ENCODE measurements at places on chromosomes 1 and 21.

- no peak overlapping the region for H3K27ac ChIP-seq
- H3K4me3 ChIP-seq: no peak overlapping the region
- H3K27me3 ChIP-seq: no peaks in the 10 kb centered on the region
- H3K4me1 ChIP-seq: no peaks in the 10 kb centered on the region
- H3K36me3 ChIP-seq: peaks cover 59% of the 10 kb centered on the region
Observed at GRCh38 chr1:150352866-150353265, 11.1 kb upstream of the RPRD2 start.

DNA sequence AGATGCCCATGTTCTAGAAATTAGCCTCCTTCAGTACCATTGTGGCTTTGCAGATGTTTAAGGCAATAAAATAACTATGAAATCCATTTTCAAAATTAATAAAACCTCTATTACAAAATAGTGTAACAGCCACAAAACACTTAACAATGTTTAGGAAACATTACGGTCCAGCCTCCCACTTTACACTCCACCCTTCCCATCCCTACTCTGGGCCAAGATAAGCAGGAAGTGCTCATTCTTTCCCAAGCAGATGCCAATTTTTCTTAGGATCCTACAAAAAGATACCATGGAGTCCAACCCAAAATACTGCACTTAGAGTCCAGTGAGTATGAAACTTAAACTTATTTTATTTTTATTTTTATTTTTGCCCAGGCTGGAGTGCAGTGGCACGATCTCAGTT is 150.8 kb downstream of the NR5A2 start:
- peaks cover 7% of the 10 kb centered on the region for H3K4me1 ChIP-seq
- H3K27me3 ChIP-seq: no peaks in the 10 kb centered on the region
- no peaks in the 10 kb centered on the region for H3K36me3 ChIP-seq
- no peak for DNase-seq
- no peak overlapping the region for H3K27ac ChIP-seq
- no peak overlapping the region for H3K4me3 ChIP-seq

GRCh38 chr21:23394458-23394857 is 2212.8 kb downstream of the MRPL39 start:
- no peak for DNase-seq
- H3K27ac ChIP-seq: no peak overlapping the region
- no peaks in the 10 kb centered on the region for H3K27me3 ChIP-seq
- H3K4me3 ChIP-seq: no peak overlapping the region
- peaks cover 11% of the 10 kb centered on the region for H3K4me1 ChIP-seq

GRCh38 chr1:20590306-20590777 is 1.4 kb downstream of the CDA start:
- H3K4me1 ChIP-seq: peaks cover 11% of the 10 kb centered on the region
- H3K27ac ChIP-seq: no peak overlapping the region
- H3K27me3 ChIP-seq: no peaks in the 10 kb centered on the region
- DNase-seq: no peak
- no peaks in the 10 kb centered on the region for H3K36me3 ChIP-seq

- DNase-seq: peak; percentile 97
- peak overlapping the region; percentile 98 for H3K27ac ChIP-seq
- peaks cover 5% of the 10 kb centered on the region for H3K36me3 ChIP-seq
Observed at GRCh38 chr1:43549921-43550597, 19.4 kb downstream of the PTPRF start.

- no peaks in the 10 kb centered on the region for H3K36me3 ChIP-seq
- no peaks in the 10 kb centered on the region for H3K4me1 ChIP-seq
- DNase-seq: no peak
Observed at GRCh38 chr1:229169399-229169798, 101.5 kb upstream of the RAB4A start.

DNA sequence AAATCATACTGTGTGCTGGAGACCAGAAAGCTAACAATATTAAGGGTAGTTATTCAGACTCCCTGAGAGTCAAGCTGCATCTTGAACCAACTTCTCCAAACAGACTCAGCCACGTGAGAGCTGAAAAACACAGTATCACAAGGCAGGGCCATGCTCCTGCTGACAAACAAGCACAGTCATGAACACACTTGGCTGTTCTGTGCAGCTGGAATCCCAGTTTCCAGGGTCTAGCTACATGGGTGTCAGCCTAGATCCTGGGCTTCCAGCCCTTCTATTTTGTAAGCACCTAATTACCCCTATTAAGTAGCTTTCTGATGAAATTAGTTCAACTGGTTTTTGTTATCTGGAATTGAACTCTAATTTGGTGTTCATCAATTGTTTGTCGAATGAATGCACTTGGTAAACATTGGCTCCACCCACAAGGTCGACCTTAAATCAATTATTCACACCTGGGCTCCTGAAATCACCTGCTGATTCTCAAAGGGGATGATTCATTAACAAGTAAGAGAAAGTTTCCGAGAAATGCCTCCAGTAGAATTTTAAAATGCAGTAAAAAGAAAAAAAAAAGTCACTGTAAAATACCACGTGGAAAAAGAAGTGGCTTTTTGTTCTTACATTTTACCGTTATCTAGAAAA is 179.3 kb downstream of the ZC3H11B start:
- peak; percentile 36 for DNase-seq
- peaks cover 11% of the 10 kb centered on the region for H3K4me1 ChIP-seq
- H3K36me3 ChIP-seq: no peaks in the 10 kb centered on the region
- no peak overlapping the region for H3K4me3 ChIP-seq

GRCh38 chr1:18299441-18300338 is 181.0 kb upstream of the KLHDC7A start:
- peak overlapping the region; percentile 99 for H3K27ac ChIP-seq
- H3K27me3 ChIP-seq: no peaks in the 10 kb centered on the region
- no peak overlapping the region for H3K4me3 ChIP-seq
- no peaks in the 10 kb centered on the region for H3K36me3 ChIP-seq
- peak; percentile 88 for DNase-seq

DNA sequence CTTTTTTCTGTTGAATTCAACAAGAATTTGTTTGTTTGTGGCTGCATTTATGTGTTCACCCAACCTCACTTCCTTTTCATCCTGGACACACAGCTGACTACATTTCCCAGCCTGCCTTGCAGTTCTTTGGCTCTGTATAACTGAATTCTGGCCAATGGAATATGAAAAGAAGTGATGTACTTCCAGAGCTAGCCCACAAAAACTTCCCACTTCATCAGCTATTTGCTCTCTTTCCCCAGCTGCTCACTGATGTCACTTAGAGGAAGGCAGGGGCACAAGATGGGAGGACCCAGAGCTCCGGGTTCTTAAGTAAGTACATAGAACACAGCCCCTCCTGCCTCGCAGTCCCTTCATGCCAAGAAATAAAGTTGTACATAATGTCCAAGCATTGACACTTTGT is 235.0 kb upstream of the FGGY start:
- H3K27me3 ChIP-seq: no peaks in the 10 kb centered on the region
- no peak overlapping the region for H3K27ac ChIP-seq
- DNase-seq: no peak
- H3K4me1 ChIP-seq: peaks cover 64% of the 10 kb centered on the region
- H3K4me3 ChIP-seq: no peak overlapping the region

DNA sequence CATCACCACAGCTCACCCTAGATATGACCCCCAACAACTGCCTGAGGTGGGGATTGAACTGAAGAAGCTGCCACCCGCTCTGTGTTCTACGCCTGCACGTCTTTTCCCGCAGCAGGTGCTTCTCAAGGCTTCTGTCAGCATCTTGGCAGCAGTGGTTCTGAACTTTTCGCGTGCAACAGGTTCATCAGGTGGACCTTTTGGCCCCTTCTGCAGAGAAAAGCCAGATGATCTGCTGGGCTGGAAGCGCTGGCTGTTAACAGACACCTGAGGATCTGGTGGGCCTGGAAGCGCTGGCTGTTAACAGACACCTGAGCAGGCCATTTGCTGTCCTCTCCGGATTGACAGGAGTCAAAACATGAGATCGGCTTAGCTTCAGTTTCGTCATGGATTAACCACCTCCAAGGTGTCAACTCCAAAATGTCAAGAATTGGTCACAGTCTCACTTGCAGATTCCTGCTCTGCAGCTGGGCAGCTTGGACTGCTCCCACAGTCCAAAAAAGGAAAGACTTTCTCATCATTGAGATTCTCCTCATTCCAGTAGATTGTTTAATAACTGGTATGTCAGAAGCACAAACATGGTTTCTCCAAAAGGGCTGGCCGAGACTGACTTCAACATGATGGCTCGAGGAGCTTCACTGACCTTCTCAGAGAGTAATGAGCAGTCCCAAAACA is 4.7 kb downstream of the C1orf174 start:
- DNase-seq: no peak
- 0 out of 2 replicates have a peak, but pooled peaks cover 4% of the 10 kb centered on the region for H3K4me1 ChIP-seq
- H3K27ac ChIP-seq: no peak overlapping the region
- no peaks in the 10 kb centered on the region for H3K27me3 ChIP-seq
- H3K36me3 ChIP-seq: peaks cover 4% of the 10 kb centered on the region

- no peak for DNase-seq
- no peak overlapping the region for H3K27ac ChIP-seq
- H3K27me3 ChIP-seq: no peaks in the 10 kb centered on the region
- no peak overlapping the region for H3K4me3 ChIP-seq
- H3K4me1 ChIP-seq: peaks cover 4% of the 10 kb centered on the region
- H3K36me3 ChIP-seq: no peaks in the 10 kb centered on the region
Observed at GRCh38 chr1:202170726-202171125, 10.3 kb upstream of the PTPN7 start.

DNA sequence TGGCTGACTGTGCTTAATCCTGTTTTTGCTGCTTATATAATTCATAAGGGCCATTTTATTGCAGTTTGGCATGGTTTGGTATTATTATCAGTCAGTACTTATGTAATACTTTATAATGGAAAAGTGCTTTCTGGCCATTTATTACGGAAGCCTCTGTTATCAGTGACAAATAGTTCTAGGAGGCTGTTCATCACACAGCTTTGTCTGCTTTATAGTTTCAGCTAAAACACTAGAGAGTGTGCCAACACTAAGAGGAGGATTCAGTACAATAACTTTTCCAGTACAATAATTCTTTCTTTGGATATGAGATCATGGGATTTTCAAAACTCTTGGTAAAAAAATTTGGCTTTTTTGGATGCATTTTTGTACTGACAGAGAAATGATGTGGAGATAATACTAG is 102.9 kb upstream of the PTGFR start:
- DNase-seq: no peak
- no peak overlapping the region for H3K4me3 ChIP-seq
- no peaks in the 10 kb centered on the region for H3K4me1 ChIP-seq
- H3K36me3 ChIP-seq: no peaks in the 10 kb centered on the region
- no peaks in the 10 kb centered on the region for H3K27me3 ChIP-seq
- no peak overlapping the region for H3K27ac ChIP-seq

- H3K27ac ChIP-seq: peak within 1 kb of the TSS; percentile 100
- peak within 1 kb of the TSS; percentile 81 for H3K4me3 ChIP-seq
- H3K4me1 ChIP-seq: peaks cover 14% of the 10 kb centered on the region
Observed at GRCh38 chr1:46340404-46341221, at the start of gene NSUN4. TSS of gene NSUN4 (plus strand) at chr1:46340807. CDS start at chr1:46340827, 20 bp downstream.

DNA sequence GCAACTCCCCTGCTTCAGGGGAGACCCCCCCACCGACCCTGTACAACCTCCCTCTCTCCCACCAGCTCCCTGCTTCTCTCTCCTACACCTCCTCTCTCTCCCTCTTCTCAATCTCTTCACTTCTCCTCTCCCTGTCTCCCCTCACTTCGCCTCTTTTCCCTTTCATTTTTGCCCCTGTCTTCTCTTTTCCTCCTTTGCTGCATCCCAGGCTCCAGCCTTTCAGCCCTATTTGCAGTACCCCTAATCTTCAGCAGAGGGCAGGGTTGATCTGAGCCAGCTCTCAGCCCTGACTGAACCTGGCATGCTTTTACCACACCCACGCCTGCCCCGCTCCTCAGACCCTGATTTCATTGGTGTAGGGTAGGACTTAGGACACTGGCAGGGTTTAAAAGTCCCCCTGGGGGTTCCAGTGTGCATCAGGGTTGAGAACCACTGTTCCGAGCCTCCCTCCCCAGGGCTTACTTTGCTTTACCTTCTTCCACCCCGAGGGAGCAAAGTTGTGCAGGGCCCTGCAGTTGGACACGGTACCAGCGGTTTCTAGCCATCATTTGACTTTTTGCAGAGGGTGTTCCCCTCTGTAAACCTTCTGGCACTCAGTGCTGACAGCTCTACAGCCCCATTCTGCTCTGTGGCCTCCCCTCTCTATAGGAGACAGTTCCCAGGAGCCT is 67.3 kb upstream of the CNTN2 start:
- no peak overlapping the region for H3K4me3 ChIP-seq
- no peak overlapping the region for H3K27ac ChIP-seq
- H3K4me1 ChIP-seq: no peaks in the 10 kb centered on the region

DNA sequence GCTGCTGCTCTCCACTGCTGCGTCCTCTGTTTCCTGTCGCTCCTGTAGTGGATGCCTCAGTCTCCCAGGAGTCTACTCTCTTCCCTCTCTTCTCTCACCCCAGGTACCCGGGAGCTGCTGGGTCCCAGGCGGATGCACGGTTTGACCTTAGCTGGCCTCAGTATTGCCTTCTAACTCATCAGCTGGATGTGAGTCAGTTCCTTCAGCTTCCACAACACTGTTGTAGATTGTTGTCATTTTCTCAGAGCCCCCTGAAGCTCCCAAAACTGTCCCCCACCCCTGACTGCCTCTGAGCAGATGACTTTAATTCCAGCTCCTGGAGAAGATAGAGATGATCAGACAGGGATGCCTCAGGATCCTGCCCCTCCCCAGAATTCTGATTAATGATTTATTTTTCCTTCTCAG is 7.2 kb downstream of the CNIH3 start:
- no peak overlapping the region for H3K27ac ChIP-seq
- H3K27me3 ChIP-seq: peaks cover 26% of the 10 kb centered on the region
- H3K36me3 ChIP-seq: 0 out of 2 replicates have a peak, but pooled peaks cover 2% of the 10 kb centered on the region
- no peak for DNase-seq
- H3K4me1 ChIP-seq: peaks cover 7% of the 10 kb centered on the region
- no peak overlapping the region for H3K4me3 ChIP-seq

GRCh38 chr1:41313661-41314131 is 47.5 kb upstream of the FOXO6 start:
- peaks cover 12% of the 10 kb centered on the region for H3K4me1 ChIP-seq
- no peaks in the 10 kb centered on the region for H3K27me3 ChIP-seq
- peak; percentile 82 for DNase-seq
- H3K4me3 ChIP-seq: no peak overlapping the region
- no peaks in the 10 kb centered on the region for H3K36me3 ChIP-seq

DNA sequence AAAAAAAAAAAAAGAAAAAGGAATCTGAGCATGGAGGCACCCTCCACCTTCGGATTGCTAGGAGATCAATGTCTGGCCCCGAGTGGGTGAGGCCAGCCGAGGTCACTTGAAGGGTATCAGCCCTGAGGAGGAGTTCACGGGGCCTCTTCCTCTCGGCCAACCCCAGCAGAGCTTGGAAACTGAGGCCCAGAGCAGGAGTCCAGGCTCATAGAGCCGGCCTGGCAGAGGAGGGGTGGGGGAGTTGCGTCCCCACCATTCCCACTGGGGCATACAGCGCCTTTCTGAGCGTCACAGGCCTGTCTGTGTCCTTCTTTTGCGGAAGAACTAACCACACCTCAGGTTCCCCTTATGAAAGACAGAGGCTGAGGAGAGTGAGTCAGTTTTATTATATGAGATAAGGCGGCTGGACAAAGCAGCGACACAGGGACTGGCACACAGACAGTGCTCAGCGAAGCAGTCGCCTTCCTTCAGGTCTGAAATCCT is 17.1 kb upstream of the EPHA2 start:
- H3K4me1 ChIP-seq: peaks cover 15% of the 10 kb centered on the region
- H3K27me3 ChIP-seq: no peaks in the 10 kb centered on the region
- no peak for DNase-seq
- H3K27ac ChIP-seq: no peak overlapping the region

Measured in GM23338 (cell line).